ENCODE measurements at places on chromosomes 7 and 10. TPM values are rescaled to one million over a fixed set of nuclear protein-coding genes. Genes with fewer than 3 reads are reported as not detected.

The FBXO24 gene
- 0.42 TPM for total RNA-seq

- H3K36me3 ChIP-seq, result peaks cover 16% of the 10 kb centered on the region
- no peaks in the 10 kb centered on the region for H3K4me1 ChIP-seq
- no peak overlapping the region for H3K4me3 ChIP-seq
- no peak overlapping the region for H3K27ac ChIP-seq
Observed at GRCh38 chr10:60200012-60200681, 189.5 kb downstream of the ANK3 start.

- H3K27me3 ChIP-seq, result peaks cover 4% of the 10 kb centered on the region
- peaks cover 11% of the 10 kb centered on the region for H3K36me3 ChIP-seq
- H3K27ac ChIP-seq, result no peak overlapping the region
- H3K4me3 ChIP-seq, result peak overlapping the region; percentile 71
Observed at GRCh38 chr10:70432101-70432500, 9.4 kb downstream of the NODAL start.

- H3K36me3 ChIP-seq, result no peaks in the 10 kb centered on the region
- no peaks in the 10 kb centered on the region for H3K4me1 ChIP-seq
- no peaks in the 10 kb centered on the region for H3K27me3 ChIP-seq
- H3K27ac ChIP-seq, result no peak overlapping the region
Observed at GRCh38 chr7:79778786-79779770, 325.6 kb upstream of the MAGI2 start.

DNA sequence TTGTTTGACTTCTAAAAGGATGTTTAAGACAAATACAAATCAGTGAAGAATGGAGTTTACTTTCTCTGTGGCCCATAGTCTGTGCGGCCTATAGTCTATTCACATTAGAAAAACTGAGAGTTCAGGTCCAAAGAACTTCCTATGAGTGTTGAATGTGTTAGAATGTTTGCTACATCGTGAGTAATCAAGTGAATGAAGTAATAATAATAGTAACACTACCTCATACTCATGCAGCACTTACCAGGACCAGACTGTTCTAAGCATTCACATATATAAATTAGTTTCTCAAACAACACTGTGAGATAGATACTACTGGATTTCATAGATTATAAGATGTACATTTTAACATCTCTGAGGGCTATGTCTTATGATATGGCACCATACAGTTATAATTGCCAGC, 70.4 kb downstream of the RALA start:
- no peak for DNase-seq
- peaks cover 50% of the 10 kb centered on the region for H3K36me3 ChIP-seq
- no peak overlapping the region for H3K4me3 ChIP-seq
- H3K4me1 ChIP-seq, result no peaks in the 10 kb centered on the region
- H3K27ac ChIP-seq, result no peak overlapping the region
- H3K27me3 ChIP-seq, result no peaks in the 10 kb centered on the region

DNA sequence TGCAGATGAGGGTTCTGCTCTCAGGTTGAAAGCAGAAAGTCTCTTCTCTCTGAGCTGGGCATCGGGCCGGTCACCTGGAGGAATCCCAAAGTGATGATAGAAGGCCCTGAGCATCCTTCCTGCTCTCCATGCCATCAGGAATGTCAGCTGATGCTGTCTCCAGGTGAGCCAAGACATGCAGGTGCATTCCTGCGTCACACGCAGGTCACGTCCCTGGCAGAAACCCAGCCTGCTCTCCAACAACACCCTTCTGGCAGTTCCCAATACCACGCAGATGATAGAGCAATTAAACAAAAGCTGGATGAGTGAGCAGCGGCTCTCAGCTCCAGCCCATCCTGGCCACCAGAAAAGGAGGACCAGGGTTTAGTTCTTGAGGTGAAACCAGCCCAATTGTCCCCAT, 6.9 kb upstream of the WIPI2 start:
- peaks cover 2% of the 10 kb centered on the region for H3K27me3 ChIP-seq
- no peak overlapping the region for H3K4me3 ChIP-seq
- no peaks in the 10 kb centered on the region for H3K36me3 ChIP-seq
- no peak overlapping the region for H3K27ac ChIP-seq
- H3K4me1 ChIP-seq, result no peaks in the 10 kb centered on the region

DNA sequence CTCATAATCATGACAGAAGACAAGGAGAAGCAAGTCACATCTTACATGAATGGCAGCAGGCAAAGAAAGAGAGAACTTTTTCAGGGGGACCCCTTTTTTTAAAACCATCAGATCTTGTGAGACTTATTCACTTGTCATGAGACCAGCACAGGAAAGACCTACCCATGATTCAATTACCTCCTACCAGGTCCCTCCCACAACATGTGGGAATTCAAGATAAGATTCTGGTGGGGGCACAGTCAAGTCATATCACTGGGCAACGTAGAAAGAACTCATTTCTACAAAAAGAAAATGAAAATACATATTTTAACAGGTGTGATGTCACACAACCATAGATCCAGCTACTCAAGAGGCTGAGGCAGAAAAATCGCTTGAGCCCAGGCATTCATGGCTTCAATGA, 304.1 kb downstream of the IPMK start:
- DNase-seq, result no peak
- H3K36me3 ChIP-seq, result no peaks in the 10 kb centered on the region
- H3K4me3 ChIP-seq, result no peak overlapping the region
- no peaks in the 10 kb centered on the region for H3K27me3 ChIP-seq
